ENCODE measurements at places on chromosomes 3 and 15.

DNA sequence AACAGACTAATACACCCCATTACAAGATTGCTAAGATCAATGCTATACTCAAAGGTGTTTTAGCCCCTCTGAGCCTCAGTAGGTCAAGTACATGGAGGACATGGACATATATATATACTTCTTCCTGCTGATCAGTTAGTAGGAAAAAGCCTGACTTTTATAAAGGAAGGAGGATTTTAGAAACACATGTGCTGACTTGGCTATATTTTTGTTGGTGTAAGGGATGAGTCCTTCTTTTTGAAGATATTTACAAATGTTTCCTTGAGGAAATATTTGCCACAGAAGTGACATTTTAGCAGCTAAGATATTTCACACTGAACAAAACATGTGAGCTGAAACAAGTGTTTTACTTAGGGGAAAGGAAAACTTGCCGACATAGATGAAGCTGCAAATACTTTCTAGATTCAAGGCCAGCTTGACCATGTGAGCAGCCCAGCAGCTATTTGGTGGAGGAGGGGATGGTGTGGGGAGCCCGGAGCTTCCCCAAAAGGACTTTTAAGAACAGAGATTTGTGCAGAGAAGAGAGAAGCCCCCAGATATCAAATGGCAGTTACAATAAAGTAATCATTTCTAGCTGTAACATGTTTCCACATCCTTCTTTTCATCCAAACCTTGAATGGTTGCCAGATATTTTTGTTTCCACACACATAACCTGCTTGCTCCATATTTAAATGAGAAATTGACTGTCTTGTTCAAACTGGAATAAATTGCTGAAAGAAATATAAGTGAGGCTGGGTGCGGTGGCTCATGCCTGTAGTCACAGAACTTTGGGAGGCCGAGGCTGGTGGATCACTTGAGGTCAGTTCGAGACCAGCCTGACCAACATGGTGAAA, 111.7 kb upstream of the NR2F2 start:
- DNase-seq, result no peak

DNA sequence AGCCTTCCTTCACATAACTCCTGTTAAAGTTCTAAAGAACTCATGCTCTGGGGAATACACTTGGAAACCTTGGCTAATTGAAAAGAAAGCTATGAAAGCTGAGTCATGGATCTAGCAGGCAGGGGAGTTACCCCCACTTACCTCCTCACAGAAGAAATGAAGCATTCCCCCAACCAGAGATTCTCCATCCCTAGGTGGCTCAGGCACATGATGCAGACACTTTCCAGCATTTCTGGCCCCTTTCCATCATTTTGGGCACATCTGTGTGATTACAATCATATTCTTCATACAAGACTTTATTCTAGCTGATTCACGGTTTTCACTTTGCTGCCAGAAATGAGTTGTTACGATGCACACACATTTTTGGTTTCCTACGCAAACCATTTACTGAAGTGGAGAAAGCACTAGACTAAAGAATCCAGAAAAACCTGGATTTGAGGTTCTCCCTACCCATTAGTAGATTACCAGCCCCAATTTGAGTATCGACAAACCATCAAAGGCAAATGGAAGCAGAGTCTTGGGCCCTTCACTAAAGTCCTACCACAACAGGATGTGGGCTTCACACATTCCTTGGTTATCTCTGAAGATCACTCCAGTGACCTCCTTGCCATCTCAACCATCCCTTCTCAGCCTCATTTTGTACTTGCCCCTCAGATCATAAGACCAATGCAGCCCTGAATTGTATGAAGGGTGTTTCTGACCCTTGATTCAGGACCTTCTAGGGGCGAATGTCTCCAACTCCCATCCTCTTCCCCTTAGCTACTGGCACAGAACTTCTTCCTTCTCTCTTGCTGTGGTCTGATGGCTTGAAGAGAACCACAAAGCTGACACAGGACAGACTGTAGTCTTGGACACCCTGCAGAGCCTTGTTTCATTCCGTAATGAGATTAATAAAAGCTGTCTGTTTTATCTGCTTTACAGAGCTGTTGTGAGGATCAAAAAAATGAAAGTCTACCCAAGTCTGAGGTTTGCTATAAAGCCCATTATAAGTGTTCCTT, 42.5 kb upstream of the SNRK start:
- DNase-seq, result no peak

- no peak for DNase-seq
These were observed 83.8 kb downstream of the LINGO1 start for GRCh38 chr15:77548589-77549557.

DNA sequence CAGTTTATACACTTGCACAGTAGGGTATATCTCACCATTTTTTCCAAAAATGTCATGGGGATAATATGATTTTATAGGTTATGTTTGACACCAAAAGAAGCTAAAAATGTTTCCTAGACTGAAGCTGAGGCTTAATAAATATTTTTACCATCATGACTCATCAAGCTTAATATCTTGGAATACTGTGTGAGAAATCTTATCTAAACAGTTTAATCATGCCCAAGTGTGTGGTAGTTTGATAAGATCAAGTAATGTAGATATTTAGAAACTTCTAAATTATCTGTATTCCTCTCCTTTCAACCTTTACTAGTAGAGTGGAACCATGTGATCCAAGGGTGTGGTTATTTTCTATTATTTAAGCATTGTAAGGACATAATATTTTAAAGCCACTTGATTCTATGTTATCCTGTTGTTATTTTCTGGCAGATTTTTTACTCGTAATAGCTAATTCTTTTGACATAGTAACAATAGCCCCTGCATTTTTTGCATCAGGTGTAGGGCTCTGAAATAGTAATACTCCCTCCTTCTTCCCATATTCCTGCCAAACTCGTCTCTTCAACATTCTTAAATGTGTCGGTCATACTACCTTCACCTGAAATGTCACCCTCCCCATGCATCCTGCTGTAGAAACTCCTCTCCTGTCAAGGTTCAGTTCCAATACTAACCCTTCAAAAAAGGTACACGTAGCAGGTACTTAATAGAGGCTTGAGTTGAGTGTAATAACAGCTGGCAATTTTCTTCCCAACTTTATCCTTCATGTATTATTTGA, 729.6 kb downstream of the NLGN1 start:
- DNase-seq, result no peak

GRCh38 chr15:72859017-72859756, 75.6 kb upstream of the ADPGK start:
- DNase-seq, result no peak

GRCh38 chr3:150292891-150293290, 115.2 kb upstream of the TSC22D2 start:
- DNase-seq, result no peak

- DNase-seq, result no peak
These were observed 235.7 kb upstream of the ATP10A start for GRCh38 chr15:26098801-26099200.

- DNase-seq, result no peak
These were observed 139.3 kb downstream of the STT3B start for GRCh38 chr3:31671976-31672375.

DNA sequence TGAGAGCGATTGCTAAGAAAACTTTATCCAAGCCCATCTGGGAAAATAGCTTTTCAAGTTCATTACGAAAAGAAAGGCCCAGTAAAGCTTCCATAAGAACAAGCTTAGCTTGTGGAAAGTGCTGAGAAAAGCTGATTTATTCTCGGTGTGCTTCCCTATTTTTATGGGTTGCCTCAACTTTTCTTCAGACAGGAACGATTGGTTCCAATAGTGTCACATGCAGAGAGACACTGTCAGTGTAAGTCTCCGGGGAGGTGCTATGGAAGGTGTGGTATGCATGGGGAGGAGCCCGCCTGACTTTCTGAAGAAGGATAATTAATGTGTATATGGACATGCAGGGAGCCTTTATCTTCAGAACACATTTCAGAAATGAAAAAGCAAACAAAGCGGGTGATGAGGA, 177.2 kb downstream of the SSR3 start:
- no peak for DNase-seq

- no peak for DNase-seq
These were observed 70.4 kb downstream of the ST6GAL1 start for GRCh38 chr3:187000711-187001151.

DNA sequence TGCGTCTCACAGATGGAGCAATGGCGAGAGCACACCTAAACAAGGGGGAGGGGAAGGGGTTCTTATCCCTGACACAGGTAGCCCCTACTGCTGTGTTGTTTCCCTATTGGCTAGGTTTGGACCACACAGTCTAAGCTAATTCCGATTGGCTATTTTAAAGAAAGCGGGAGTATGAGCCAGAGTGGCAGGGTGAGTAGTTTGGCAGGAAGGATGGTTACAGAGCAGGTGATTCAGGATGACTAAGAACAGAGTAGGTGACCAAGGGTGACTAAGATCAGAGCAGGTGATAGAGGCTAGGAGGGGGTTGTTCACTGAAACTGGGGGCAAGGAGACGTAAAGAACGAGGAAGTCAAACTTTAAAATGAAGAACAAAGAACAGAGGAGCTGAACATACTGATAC, 511.8 kb downstream of the EDEM1 start:
- no peak for DNase-seq

DNA sequence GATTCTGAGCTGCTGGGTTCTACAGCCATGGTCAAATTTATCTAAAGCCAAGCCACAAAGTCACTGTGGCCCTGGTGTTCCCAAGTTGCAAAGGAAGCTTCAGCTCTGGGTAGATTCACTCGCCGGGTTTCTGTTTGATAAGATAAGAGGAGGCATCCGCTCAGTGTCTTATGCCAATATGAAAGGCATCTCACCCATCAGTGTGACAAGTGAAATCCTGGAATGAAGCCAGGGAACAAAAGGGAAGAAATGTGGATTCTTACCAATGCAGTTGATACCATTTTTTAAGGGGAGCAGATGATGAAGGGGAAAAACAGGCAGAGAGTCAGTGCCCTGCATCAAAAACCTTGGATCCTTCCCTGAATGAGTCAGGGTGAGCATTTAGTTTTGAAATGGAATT, 2.8 kb upstream of the CPNE4 start:
- no peak for DNase-seq

- no peak for DNase-seq
These were observed 8.5 kb upstream of the DAG1 start for GRCh38 chr3:49461443-49462171.

DNA sequence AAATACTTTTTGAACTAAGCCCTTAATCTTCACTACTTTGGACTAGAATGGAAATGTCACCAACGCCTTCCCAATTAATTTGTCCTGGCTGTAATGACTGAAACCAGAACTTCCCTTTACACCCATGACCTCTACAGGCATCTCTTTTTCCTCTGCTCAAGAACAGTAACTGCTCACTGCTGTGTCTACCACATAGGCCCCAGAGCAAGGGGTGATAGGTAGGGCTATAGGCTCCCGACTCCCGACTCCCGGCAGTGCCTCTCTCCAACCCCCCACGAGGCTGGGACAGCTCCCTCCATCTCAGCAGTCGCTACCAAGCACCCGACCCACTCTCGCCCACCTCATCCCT, 384 bp upstream of the LEKR1 start:
- no peak for DNase-seq

GRCh38 chr3:138936741-138937689, 9.9 kb downstream of the FOXL2 start:
- DNase-seq, result no peak

GRCh38 chr3:195070336-195070735, 200.6 kb downstream of the XXYLT1 start:
- DNase-seq, result no peak

DNA sequence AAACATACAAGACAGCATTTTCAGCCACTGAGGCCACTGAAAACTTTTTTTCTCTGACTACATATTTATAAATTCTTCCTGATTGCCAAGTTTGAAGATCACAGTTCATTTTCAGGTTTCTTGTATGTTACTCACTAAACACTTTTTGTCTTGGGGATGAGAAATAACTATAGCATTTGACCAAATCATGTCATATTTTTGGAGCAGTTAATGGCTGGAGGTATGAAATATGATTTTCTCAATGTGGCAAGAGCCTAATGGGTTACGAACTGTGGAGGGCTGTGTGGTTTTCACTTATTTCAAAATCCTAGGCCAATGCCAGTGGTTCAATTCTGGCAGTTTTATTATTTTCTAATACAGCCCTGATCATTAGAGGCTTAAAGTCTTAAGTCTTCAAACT, 64.4 kb downstream of the USP13 start:
- no peak for DNase-seq

DNA sequence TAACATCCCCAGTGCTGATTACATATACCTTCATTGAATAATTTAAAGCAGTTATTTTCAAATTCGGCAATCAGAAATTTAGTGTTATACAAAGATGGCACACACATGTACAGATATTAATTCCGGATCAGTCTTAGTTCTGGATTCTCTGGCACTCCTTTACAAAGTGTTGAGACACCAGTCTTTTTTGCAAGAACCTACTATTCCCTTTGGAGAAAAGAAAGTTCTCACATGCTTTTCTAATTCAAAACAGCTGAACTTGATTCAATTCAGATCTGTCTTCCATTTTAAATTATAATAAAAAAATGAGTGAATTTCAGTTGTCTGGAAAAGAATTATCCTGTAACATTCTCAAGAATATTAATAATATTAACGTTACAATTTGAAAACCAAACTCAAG, 20.4 kb downstream of the CCDC191 start:
- DNase-seq, result no peak

GRCh38 chr15:25883463-25884259, 20.5 kb upstream of the ATP10A start:
- no peak for DNase-seq

DNA sequence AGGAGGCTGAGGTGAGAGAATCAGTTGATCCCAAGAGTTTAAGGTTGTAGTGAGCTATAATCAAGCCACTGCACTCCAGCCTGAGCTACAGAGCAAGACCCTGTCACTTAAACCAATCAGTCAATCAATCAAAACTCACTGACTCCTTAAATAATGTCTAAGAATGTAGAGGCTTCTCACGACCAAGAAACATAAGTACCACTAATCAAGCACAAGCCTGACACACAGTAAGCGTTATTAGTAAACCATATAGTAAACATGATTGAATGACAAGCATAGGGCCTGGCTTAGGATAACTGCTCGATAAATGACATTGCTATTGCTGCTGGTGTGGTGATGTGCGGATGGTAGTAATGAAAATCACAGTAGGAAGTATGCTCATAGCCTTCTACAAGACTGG, 29.4 kb downstream of the C3orf85 start:
- no peak for DNase-seq

DNA sequence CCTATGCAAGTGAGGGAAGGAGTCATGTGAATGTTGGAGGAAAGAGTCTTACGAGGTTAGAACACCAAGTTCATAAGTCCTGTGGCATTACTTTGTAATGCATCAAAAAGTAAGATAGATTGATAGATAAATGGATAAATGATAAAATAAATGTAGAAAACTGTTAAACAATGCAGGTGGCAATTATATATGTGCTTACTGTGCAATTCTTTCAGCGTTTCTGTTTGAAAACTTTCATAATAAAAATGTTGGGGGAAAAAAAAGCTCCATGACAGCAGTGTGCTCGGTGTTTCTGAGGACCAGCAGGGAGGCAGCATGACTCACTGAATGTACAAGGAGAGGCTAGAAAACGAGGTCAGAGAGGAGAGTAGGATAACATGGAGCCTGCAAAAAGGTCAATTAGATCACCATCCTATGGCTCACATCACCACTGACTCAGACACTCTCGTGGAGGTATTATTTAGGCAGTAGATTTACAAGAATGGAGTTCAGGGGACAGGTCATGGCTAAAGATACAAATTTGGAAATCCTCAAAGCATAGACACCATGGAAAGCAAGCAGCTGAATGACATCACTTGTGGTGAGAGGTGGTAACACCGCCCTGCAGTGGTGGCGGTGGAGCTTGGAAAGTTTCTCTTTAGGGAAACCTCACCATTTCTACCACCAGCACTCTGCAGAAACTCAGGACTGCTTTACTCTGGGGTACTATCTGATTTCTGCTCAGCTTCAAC, 219.8 kb downstream of the CTNNB1 start:
- no peak for DNase-seq

All from cortex of kidney (tissue), 1 donor.